ENCODE measurements at places on chromosomes 6 and 20.

DNA sequence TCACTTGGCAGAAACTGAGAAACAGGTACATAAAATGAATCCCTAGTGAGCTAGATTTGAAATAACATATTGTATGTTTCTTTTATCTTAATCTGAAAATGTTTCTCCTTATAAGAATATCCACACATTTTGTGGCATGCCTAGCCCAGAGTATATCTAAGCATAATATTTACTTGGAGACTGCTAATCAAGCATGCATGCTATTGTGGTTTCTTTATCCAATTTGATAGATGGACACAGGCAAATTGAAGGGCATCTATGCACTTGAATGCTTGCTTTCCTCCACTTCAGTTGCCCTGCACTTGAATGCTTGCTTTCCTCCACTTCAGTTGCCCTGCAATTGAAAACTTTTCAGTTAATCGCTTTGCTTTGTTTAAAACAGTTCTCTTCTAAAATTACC, 729.8 kb downstream of the TBC1D32 start:
- no peak for DNase-seq

- no peak for DNase-seq
Observed at GRCh38 chr20:10619427-10619826, 54.4 kb downstream of the JAG1 start.

DNA sequence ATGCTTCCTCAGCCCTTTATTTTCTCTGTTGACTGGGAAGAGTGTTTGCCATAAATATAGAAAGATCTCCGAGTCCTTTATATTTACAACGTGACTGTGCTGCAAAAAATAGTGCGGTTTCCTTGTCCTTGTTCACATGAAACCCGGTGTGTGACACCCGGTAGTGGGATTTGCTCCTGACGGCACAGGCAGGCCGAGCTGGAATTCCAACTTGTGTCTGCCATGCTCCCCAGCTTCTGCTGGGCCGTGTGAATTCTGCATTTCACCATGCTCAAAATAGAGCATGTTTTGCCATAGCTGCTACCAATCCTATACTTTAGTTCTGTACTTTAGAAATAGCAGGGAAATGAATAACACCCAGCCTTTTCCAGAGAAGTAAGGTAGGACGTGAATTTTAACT, 60.3 kb upstream of the PDE10A start:
- DNase-seq = no peak

GRCh38 chr6:52361414-52361944, 472 bp upstream of the PAQR8 start:
- DNase-seq = no peak

DNA sequence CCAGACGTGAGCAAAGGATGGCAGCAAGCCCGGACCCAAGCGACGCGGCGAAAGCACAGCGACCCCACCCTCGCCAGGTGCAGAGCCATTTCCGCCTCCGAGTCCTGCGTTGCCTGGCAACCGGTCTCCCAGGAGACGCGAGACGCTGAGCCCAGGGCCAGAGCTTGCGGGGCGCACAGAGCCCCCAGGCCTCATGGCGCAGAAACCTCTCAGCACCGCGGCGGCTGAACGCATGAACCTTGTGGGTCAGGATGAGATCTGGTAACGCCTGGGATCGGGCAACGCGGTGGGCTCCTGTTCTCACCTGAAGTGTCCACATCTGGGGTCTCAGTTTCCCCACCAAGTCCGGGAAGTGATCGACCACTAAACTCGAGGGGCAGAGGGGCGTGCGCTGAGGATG, 77.7 kb downstream of the ANKRD60 start:
- DNase-seq = no peak
